ENCODE measurements at places on chromosomes 6 and 20.

DNA sequence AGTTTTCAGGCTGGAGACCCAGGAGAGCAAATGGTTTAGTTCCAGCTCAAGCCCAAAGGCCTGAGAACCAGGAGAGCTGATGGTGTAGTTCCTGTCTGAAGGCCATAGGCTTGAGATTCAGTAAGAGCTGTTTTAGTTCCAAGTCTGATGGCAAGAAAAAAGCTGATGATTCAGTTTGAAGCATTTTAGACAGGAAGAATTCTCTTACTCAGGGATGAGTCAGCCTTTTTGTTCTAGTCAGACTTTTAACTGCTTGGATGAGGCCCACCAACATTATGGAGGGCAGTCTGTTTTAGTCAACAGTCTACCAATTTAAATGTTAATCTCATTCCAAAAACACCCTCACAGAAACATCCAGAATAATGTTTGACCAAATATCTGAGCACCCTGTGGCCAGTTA is 2.5 kb downstream of the ZSCAN26 start:
- no peak for DNase-seq

GRCh38 chr20:62244644-62245108 is 6.4 kb downstream of the OSBPL2 start:
- DNase-seq: no peak

DNA sequence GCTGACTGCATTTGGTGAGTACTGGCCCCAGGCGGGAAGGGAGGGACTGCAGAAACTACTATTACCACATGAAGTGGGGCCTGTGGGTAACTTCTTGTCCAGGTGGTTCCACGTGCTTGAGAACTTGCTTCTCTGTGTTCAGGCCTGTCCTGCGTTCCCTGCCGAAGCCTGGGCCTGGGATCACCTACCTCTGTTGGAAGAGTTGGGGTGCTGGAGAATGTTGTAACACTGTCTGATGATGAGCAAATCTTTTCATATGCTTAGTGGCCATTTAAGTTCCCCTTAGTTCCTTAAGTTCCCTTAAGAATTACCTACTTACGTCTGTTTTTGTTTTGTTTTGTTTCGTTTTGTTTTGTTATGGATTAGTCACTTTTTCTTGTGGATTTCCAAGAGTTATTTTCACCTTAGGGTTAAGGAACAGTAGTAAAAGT is 154.4 kb downstream of the DTNBP1 start:
- no peak for DNase-seq

- DNase-seq: no peak
These were observed 32.6 kb downstream of the SF3B5 start for GRCh38 chr6:144062786-144063185.

DNA sequence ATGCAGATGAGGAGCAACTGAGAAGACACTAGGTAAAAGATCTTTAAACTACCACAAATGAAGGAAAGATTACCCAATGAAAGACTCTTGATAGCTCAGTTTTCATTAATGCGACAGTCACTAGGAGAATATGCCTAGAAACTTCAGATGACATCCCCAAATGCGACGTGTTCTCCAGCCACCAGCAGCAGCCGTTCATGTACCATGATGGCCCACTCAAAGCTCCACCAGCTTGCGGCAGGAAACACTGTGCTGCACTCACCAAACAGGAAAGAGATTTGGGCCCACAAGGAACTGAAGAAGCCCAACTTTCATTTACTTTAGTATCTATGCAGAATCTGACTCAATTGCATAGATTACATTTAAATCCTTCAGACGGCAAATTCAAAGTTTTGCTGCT is 7.5 kb downstream of the DIDO1 start:
- no peak for DNase-seq

Data from globus pallidus (tissue), 1 donor.